ENCODE measurements at places on chromosomes 11 and 22.
A peak's percentile ranks its signal among the peaks of the same experiment; 100 is the strongest.

DNA sequence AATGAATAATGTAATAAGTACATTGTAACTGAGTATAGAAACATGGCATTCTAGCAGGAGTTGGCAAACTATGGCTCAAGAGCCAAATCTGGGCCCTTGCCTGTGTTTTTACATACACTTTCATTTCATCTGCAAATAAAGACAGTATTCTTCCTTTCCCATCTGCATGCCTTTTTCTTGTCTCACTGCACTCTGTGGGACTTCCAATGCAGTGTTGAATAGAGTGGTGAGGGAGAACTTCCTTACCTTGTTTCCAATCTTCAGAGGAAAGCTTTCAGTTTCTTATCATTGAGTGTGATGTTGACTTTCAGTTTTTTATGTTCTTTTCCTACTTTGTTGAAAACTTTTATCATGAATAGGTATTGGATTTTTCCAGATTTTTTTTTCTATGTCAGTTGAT, 82.1 kb downstream of the USP47 start:
- DNase-seq, result no peak

GRCh38 chr11:11169715-11170351, 183.2 kb downstream of the CSNK2A3 start:
- DNase-seq, result no peak

- DNase-seq, result no peak
Measured at GRCh38 chr11:32385998-32386397, 49.3 kb downstream of the WT1 start.

GRCh38 chr11:18540207-18541009, 13.7 kb upstream of the TSG101 start:
- no peak for DNase-seq

DNA sequence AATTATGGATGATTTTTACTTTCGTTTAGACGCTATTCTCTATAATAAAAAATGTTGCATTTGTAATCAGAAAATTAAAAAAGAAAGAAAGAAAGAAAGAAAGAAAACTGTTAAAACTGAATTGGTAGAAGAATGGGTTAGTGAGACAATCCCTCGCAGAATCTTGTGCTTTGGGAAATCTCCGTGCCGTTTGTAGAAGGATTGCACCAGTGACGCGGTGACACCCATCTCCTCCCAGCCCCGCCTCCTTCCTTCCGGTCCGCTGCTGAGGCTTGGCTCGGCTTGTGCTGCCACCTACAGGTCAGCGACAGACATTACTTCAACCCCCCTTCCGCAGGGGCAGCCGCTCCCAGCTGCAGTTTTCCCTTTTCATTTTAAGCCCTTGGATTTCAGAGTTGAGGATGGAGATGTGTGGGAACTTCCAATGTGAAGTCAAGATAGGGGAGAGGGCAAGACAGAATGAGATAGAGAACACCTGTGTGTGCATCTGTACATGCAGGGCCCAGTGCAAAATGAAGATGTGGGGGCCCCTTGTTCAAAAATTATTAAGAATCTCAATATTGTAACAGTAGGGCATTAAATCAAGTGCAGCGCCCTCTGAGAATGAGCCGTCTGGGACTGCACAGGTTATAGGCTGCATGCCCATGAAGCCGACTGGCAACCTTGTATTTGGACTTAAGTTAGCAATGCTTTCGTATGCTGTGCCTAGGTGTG, 41.1 kb downstream of the TST start:
- peak; percentile 90 for DNase-seq

DNA sequence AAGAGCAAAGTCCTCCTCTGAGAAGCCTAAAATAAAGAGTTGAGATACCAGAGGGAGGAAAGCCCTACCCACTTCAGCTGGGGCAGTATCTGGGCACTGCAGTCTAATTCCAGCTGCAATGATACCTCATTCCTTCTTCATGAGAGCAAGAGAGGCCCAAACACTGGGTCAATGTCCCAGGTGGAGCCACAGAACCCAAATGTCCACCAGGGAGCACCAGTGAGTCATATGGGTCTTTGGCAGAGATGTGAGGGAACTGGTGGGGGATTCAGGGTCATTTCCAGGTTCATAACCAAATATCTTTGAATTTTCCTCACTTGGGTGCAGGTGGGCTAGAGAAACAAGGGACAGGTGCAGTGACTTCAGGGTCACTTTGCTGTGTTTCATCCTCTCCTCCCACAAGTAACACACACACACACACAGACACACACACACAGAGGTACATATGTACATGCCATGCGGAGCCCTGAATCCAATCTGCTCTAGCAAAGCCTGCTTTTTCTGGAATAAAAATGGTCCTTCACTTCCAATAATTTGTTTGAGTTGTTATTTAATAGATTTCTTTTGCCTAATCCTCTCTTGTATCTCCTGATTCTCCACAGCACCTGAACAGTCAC, 585.4 kb downstream of the SOX6 start:
- DNase-seq, result no peak

DNA sequence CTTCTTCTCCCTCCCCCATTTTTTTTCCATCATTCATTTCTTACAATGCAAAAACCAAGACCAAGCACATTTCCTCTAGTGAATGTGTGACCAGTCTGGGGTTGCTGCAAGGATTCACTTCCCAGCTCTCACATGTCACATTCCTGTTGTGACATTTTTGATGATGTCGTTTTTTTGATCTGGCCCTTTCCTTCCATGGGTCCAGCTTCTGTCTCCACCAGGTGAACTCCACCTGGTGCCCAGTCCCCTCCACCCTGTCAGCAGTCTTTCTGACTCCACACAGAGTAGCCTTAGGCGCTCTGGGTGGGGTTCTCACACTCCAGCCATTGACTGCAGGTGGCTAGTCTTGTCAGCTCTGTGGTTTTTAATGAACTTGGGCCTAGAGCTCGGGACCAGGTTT, 15.6 kb downstream of the PANX1 start:
- no peak for DNase-seq

GRCh38 chr11:102719620-102720277, 5.0 kb downstream of the MMP8 start:
- DNase-seq, result no peak

- DNase-seq, result no peak
Measured at GRCh38 chr11:26755762-26756161, 33.9 kb upstream of the SLC5A12 start.

- DNase-seq, result no peak
Measured at GRCh38 chr11:19632499-19632834, 80.2 kb upstream of the NAV2 start.

- no peak for DNase-seq
Measured at GRCh38 chr11:134445601-134446325, 33.7 kb upstream of the B3GAT1 start.

Measured in activated CD4-positive, alpha-beta T cell treated with anti-CD3 and anti-CD28 coated beads, Interleukin-2, amount 50 U/mL, for 1 hour (primary cell).